ENCODE measurements at places on chromosomes 7 and 10. TPM values are rescaled to one million over a fixed set of nuclear protein-coding genes. Genes with fewer than 3 reads are reported as not detected.

Gene C10orf62
- 0.08 TPM for total RNA-seq

Gene PITRM1
- total RNA-seq = 45.6 TPM

Gene SH2D4B
- total RNA-seq = not detected

Gene REPIN1
- total RNA-seq = 37.5 TPM

Gene C7orf33
- not detected for total RNA-seq

Gene CDC14C
- total RNA-seq = not detected

Gene GPRIN2
- 0.08 TPM for total RNA-seq

Gene ZPBP
- not detected for total RNA-seq

Gene LRGUK
- not detected for total RNA-seq

Gene DNAJC30
- 2.0 TPM for total RNA-seq

Gene PPP1R9A
- 0.38 TPM for total RNA-seq

Gene AKR1C8
- not detected for total RNA-seq

Gene TMEM106B
- 31.4 TPM for total RNA-seq

Gene POMZP3
- 3.5 TPM for total RNA-seq

Gene NME8
- not detected for total RNA-seq

Gene CDNF
- total RNA-seq = 0.35 TPM

Gene HGF
- total RNA-seq = 19.5 TPM

Gene CTNNA3
- total RNA-seq = not detected

Gene MPP7
- 0.23 TPM for total RNA-seq

Gene DNA2
- total RNA-seq = 4.4 TPM

Gene ANKRD2
- total RNA-seq = 0.15 TPM

Gene FAM131B
- 0.98 TPM for total RNA-seq

Gene PDZD7
- total RNA-seq = 2.0 TPM

Gene UPK3BL2
- 2.2 TPM for total RNA-seq

Gene ST8SIA6
- 0.15 TPM for total RNA-seq

Gene CALHM1
- not detected for total RNA-seq
